ENCODE measurements at places on chromosomes 13 and 19.

DNA sequence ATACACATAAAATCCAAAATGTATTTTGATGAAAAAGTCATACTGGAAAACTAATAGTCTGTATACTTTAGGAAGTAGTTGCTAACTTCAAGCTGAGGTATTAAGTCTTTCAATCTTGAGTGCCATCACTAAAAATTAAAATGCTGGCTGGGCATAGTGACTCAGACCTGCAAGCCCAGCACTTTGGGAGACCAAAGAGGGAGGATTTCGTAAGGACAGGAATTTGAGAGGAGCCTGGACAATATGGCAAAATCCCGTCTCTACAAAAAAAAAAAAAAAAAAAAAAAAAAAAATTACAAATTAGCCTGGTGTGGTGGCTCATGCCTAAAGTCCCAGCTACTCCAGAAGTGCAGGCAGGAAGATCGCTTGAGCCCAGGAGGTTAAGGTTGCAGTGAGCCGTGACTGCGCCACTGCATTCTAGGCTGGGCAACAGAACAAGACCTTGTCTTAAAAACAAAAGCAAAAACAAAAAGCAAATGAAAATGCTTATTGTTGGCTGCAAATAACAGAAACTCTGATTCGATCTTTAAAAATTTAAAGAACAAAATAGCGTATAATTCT lies 1994.2 kb upstream of the PCDH20 start:
- no peak for DNase-seq

DNA sequence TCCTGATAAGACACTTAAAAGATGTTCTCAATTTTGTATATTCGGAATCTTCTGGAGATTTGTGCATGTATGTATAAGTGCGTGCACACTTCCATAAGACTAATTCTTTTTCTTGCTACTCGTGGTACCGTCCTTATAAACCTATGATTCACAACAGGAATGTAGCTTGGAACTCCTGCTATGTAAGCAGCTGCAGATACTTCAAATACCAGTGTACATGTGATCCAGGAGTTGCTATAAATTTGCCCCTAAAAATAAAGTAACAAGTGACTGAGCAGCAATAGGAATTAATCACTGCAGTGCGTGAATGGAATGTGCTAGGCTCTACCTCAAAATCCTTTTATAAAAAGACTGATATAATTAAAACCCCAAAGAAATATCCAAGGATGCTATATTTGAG lies 214.9 kb downstream of the KLF5 start:
- DNase-seq = no peak

DNA sequence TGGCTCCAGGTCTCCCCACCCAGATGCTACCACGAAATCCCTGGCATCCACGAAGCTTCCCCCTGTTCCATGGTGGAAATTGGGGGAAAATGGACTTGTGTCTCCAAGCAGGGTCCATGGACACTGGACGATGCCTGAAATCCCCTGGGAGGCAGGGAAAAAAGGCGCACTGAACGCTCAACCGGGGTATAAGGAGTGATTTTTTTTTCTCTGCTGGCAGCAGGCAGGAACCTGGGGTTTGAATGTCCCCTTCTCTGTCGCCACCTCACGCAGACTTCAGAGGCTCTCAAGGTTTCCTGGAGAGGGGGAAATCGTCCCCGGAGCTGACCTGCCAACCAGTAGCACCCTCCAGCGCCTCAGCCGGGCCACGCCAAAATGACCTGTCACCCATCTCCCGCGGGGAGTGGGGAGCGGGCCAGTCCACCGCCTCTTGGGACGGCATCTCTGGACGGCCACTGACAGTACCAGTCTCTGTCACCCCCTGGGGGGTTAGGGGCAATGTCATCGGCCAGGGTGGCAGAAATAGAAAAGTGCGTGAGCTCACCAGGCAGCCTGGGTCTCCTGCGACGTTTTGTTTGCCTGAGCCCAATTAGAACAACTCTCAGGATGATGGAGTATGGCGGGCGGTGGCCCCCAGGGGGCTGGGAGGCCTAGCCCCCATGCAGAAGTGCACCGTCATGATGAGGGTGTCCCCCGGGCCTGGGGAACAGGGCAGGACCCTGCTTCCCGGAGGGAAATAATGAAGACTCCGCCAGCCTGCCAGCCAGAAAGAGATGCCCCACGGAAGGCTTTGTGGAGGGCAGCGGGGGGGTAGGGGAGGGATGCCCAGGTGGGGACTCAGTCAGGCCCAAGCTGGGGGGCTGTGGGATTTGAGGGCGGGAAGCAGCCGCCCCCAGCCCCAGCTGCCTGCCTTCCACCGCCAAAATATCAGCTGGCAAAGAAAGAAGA lies 2.6 kb downstream of the PTPRS start:
- no peak for DNase-seq

DNA sequence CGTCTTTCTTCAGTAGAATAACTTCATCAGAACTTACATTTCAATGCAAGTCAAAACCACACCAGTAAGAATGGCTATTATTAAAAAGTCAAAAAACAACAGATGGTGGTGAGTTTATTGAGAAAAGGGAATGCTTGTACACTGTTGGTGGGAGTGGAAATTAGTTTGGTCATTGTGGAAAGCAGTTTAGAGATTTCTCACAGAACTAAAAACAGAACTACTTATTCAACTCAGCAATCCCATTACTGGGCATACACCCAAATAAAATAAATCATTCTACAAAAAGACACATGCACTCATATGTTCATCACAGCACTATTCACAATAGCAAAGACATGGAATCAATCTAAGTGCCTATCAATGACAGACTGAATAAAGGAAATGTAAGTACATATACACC lies 231.2 kb downstream of the NHLRC3 start:
- DNase-seq = no peak

- no peak for DNase-seq
These were observed 272.5 kb downstream of the DCLK1 start for GRCh38 chr13:35858665-35859064.

GRCh38 chr19:47613165-47614020 lies 4.5 kb downstream of the BICRA start:
- DNase-seq = no peak

GRCh38 chr13:19685034-19685433 lies 51.6 kb downstream of the MPHOSPH8 start:
- peak; percentile 20 for DNase-seq

GRCh38 chr13:99992949-99993351 lies 11.4 kb downstream of the ZIC2 start:
- no peak for DNase-seq

DNA sequence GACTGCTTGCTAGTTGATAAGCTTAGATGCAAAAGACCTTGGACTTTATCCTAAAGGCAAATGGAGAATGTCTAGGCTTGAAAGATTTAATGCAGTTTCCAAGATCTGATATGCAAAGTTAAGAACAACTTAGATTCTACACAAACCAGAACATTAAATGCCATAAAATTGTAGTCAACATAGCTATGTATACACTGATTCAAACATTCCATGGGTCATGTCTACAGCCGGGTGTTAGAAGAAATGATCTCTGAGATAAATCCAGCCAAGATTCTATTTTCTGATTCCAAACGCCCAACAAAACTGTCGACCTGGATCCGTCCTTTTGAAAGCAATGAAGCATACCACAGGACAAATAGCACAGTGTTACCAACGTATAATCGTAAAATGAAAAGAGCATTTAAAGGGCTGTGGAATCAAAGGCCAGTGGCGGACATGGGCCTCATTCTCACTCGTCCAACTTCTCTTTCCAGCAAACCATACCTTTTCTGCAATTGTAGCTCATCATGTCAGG lies 52.7 kb downstream of the KCTD12 start:
- DNase-seq = no peak

- no peak for DNase-seq
These were observed 12.2 kb upstream of the ZNF507 start for GRCh38 chr19:32333227-32333626.

- DNase-seq = no peak
These were observed 5.6 kb downstream of the RPS9 start for GRCh38 chr19:54206030-54206830.

DNA sequence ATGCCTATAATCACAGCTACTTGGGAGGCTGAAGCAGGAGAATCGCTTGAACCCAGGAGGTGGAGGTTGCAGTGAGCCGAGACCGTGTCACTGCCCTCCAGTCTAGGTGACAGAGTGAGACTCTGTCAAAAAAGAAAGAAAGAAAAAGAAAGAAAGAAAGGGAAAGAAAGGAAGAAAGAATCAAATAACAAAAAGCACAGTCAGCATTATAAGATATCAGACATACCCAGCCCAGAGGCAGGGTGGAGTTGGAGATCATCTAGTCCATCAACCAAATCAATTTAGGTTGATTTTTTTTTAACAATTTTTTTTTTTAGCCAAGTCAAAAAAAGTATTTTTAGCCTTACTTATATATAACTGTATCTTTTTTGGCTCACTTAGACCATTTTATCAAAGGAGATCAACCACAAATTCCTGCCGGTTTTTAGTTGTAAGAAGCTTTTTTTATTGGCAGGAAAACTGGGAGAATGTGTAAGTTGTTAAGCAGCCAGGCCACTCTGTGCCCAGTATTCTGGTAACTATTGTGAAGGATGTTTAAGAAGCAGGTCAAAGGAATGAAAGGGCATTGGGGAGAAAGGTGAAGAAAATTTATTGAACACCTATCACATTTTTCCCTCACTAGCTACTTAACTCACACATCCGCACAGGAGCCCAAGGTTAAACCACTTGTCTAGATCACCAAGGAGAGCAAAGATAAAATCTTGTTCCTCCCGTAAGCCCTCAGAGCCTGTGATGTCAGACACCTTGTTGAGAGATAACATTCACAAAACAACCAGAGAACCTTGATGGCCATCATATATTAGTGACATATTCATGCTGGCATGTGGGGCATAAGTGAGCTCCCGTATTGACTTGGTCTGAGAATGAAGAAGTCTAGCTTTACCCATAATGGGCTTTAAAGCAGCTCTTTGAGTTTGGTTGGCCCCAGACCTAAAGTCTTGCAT lies 91.8 kb downstream of the COL4A2 start:
- DNase-seq = no peak

DNA sequence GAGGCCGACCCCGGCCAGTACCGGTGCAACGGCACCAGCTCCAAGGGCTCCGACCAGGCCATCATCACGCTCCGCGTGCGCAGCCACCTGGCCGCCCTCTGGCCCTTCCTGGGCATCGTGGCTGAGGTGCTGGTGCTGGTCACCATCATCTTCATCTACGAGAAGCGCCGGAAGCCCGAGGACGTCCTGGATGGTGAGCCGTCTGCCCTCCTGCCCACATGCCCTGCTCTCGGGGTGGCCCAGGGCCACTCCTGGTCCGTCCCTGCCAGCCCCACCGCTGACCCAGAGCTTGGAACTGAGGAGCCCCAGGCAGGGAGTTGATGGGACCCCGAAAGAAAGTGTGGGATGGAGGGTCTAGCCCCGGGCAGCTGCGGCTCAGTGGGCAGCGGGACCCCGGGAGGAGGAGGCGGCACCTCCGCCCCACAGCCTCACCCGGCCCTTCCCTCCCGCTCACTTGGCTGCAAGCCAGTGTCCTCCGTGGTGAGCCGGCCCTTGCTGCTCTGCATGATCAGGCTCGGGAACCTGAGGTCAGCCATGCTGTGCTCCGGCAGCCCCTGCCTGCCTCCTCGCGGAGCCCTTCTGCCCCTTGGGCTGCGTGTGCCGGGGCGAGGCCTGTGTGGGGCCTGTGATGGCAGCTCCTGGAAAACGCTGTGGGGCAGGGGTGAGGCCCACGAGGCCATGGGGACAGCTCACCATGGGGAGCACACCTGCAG lies 8.1 kb upstream of the HCN2 start:
- no peak for DNase-seq

DNA sequence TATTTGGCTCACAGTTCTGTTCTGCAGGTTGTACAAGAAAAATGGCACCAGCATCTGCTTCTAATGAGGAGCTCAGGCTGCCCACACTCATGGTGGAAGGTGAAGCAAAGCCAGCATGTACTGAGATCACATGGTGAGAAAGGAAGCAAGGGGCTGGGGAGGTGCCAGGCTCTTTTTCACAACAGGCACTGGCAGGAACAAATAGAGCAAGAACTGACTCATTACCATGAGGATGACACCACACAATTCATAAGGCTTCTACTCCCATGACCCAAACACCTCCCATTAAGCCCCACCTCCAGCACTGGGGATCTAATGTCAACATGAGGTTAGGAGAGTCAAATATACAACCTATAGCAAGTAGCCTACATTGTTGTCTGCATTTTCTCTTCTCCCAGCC lies 522.6 kb downstream of the RFC3 start:
- no peak for DNase-seq

- no peak for DNase-seq
These were observed 9.1 kb upstream of the SLC7A10 start for GRCh38 chr19:33234736-33235135.

DNA sequence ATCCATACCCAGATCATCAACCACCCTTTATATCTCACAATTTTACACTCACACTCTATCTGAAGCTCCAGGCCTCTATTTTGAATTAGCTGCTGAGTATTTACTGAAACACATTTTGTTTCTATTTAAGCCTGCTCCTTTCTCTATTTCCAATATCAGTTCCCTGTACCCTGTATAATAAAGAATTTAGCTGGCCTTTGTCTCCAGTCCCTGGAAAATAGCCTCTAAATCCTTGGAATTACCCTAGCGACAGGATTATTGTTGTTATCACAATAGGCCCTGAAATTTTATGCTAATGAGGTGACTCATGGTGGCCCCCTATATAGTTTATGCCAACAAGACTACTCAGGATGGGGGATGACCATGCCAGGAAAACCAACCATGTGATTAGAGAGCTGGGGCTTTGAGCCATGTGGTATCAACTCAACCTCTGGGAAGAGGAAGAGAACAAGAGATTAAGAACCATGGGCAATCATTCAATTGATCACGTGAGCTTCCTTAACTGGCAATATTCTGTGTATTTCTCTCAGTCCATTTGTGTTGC lies 72.7 kb downstream of the KATNAL1 start:
- DNase-seq = no peak

GRCh38 chr13:75384879-75385707 lies 96.9 kb downstream of the TBC1D4 start:
- DNase-seq = no peak

DNA sequence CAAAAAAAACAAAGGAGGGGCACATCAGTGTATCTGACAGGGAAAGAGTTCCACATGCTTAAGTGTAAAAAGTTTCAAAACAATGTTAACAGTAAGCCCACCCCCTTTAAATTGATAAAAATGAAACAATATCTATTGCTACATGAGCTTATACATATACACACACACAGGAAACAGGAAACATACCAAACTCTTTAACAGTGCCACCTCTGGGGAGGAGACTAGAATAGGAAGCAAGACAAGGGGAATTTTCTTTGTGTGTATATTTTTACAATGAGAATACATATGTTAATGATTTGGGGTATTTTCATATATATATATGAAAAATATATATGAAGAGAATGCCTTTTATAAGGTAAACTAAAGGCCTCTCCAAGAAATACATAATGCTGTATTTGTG lies 44.7 kb downstream of the TPT1 start:
- no peak for DNase-seq

GRCh38 chr13:97810152-97810551 lies 143.3 kb upstream of the IPO5 start:
- DNase-seq = peak; percentile 67

- DNase-seq = no peak
These were observed 158.9 kb downstream of the EFNB2 start for GRCh38 chr13:106376401-106377112.

DNA sequence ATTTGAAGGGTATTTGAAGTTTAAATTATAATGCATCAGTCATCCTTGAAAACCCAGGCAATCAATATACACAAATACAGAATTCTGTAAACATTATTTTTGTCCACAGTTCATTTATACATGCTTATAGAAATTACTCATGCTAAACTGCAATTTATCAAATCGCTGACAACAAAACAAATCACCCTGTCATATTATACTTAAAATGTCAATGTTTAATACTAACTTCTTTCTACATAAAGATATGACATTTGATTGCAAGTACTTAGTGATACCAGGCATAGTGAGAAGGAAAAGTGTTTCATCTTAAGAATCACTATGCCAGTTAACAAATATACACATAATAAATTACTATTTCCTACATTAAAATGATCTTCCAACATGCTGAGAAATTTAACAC lies 232.0 kb downstream of the PCDH20 start:
- no peak for DNase-seq
